ENCODE measurements at places on chromosomes 16 and 17. TPM values are rescaled to one million over a fixed set of nuclear protein-coding genes. Genes with fewer than 3 reads are reported as not detected.

- peaks cover 78% of the 10 kb centered on the region for H3K4me1 ChIP-seq
- peak; percentile 87 for DNase-seq
These were observed 31.6 kb downstream of the HOXB1 start for GRCh38 chr17:48499248-48499647.

The SOX9 gene
- total RNA-seq: 21.7 TPM

GRCh38 chr17:68731465-68731864, 130.3 kb upstream of the FAM20A start:
- H3K27me3 ChIP-seq: peaks cover 13% of the 10 kb centered on the region
- no peak overlapping the region for H3K4me3 ChIP-seq
- no peaks in the 10 kb centered on the region for H3K4me1 ChIP-seq
- H3K27ac ChIP-seq: no peak overlapping the region
- H3K36me3 ChIP-seq: no peaks in the 10 kb centered on the region

- H3K4me1 ChIP-seq: no peaks in the 10 kb centered on the region
- no peaks in the 10 kb centered on the region for H3K27me3 ChIP-seq
- no peaks in the 10 kb centered on the region for H3K36me3 ChIP-seq
- no peak overlapping the region for H3K4me3 ChIP-seq
These were observed 37.5 kb upstream of the DHX40 start for GRCh38 chr17:59527931-59528330.

GRCh38 chr16:21101631-21102420, 48.8 kb downstream of the DNAH3 start:
- H3K4me3 ChIP-seq: no peak overlapping the region
- DNase-seq: no peak
- H3K27me3 ChIP-seq: no peaks in the 10 kb centered on the region
- no peaks in the 10 kb centered on the region for H3K4me1 ChIP-seq
- no peak overlapping the region for H3K27ac ChIP-seq
- no peaks in the 10 kb centered on the region for H3K36me3 ChIP-seq

The KIFC3 gene
- total RNA-seq: 52.5 TPM

The CETP gene
- not detected for total RNA-seq

DNA sequence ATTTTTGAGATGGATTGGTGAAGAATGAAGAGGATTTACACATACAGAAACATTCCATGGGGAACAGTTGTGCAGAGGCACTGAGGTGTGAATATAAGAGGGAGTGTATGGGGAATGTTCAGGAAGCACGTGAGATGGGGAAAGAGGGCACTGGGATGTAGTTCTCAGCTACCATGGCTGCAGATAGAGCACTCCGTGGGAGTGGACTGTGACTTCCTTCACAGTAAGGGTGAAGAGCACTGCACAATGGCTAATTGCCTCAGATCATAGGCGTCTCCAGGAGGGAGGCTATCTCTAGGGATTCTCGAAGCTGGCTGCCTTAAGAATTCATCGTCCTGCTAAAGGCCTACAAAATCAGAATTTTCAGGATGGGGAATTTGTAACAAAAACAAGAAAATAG, 7.0 kb downstream of the YPEL2 start:
- no peaks in the 10 kb centered on the region for H3K36me3 ChIP-seq
- H3K4me1 ChIP-seq: peaks cover 2% of the 10 kb centered on the region
- DNase-seq: no peak
- no peak overlapping the region for H3K4me3 ChIP-seq
- H3K27ac ChIP-seq: no peak overlapping the region

The ZNF213 gene
- total RNA-seq: 17.7 TPM

GRCh38 chr16:30032083-30032819, 1.2 kb upstream of the TLCD3B start:
- no peaks in the 10 kb centered on the region for H3K36me3 ChIP-seq
- peaks cover 42% of the 10 kb centered on the region for H3K27me3 ChIP-seq
- H3K4me3 ChIP-seq: no peak overlapping the region
- no peak overlapping the region for H3K27ac ChIP-seq
- peak; percentile 72 for DNase-seq

- DNase-seq: no peak
- no peaks in the 10 kb centered on the region for H3K4me1 ChIP-seq
- H3K36me3 ChIP-seq: peaks cover 57% of the 10 kb centered on the region
- no peaks in the 10 kb centered on the region for H3K27me3 ChIP-seq
- H3K27ac ChIP-seq: no peak overlapping the region
These were observed 43.5 kb downstream of the CYB561 start for GRCh38 chr17:63402431-63403212.

- H3K36me3 ChIP-seq: no peaks in the 10 kb centered on the region
- no peak overlapping the region for H3K27ac ChIP-seq
- no peaks in the 10 kb centered on the region for H3K27me3 ChIP-seq
- no peaks in the 10 kb centered on the region for H3K4me1 ChIP-seq
- no peak for DNase-seq
These were observed 31.4 kb upstream of the CACNG5 start for GRCh38 chr17:66803474-66803951.

- H3K27ac ChIP-seq: no peak overlapping the region
- no peaks in the 10 kb centered on the region for H3K27me3 ChIP-seq
- H3K36me3 ChIP-seq: no peaks in the 10 kb centered on the region
- no peaks in the 10 kb centered on the region for H3K4me1 ChIP-seq
- no peak for DNase-seq
These were observed 37.9 kb upstream of the ABCA9 start for GRCh38 chr17:69098625-69099024.

DNA sequence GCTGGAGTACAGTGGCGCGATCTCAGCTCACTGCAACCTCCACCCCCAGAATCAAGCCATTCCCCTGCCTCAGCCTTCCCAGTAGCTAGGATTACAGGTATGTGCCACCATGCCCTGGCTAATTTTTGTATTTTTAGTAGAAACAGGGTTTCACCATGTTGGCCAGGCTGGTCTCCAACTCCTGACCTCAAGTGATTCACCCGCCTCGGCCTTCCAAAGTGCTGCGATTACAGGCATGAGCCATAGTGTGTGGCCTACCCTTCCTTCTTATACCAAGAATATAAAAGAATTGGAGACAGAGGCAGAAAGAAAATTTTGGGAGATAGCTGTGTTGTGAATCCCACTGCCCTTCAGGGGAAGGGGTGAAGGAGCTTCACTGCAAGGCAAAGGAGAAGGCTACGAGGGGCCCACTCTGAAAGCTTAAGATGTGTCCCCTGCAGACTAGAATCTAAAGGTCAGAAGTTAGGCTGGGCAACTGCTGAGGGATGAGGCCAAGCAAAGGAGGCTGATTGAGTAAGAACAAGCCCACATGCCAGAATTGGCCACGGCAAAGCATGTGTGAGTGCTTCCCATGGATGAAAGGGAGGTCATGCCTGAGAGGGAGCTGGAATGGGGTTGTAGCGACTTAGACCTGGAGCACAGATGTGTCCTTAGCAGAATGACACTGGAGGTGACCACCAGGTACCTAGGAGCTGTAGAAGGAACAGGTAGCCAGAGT, 8.4 kb upstream of the CRYBA1 start:
- H3K27me3 ChIP-seq: no peaks in the 10 kb centered on the region
- H3K27ac ChIP-seq: peak overlapping the region; percentile 74
- no peak for DNase-seq
- peaks cover 47% of the 10 kb centered on the region for H3K4me1 ChIP-seq

GRCh38 chr17:4902540-4902939, 358 bp downstream of the CHRNE start:
- no peak overlapping the region for H3K4me3 ChIP-seq
- peaks cover 13% of the 10 kb centered on the region for H3K4me1 ChIP-seq
- no peak for DNase-seq
- no peaks in the 10 kb centered on the region for H3K36me3 ChIP-seq
- no peaks in the 10 kb centered on the region for H3K27me3 ChIP-seq

- peaks cover 11% of the 10 kb centered on the region for H3K27me3 ChIP-seq
- no peak overlapping the region for H3K27ac ChIP-seq
- H3K4me1 ChIP-seq: no peaks in the 10 kb centered on the region
- DNase-seq: no peak
These were observed 8.8 kb downstream of the PIPOX start for GRCh38 chr17:29051731-29052130.

The CDT1 gene
- 95.4 TPM for total RNA-seq

GRCh38 chr16:85667841-85668413, 20.8 kb downstream of the GINS2 start:
- H3K27ac ChIP-seq: no peak overlapping the region
- peaks cover 30% of the 10 kb centered on the region for H3K36me3 ChIP-seq
- DNase-seq: no peak

- no peak overlapping the region for H3K27ac ChIP-seq
- no peaks in the 10 kb centered on the region for H3K27me3 ChIP-seq
- no peak overlapping the region for H3K4me3 ChIP-seq
- no peak for DNase-seq
- H3K4me1 ChIP-seq: no peaks in the 10 kb centered on the region
These were observed 1.2 kb downstream of the TNFRSF17 start for GRCh38 chr16:11966173-11966572.

GRCh38 chr16:65120831-65121721, 787 bp downstream of the CDH11 start:
- no peak overlapping the region for H3K4me3 ChIP-seq
- H3K27me3 ChIP-seq: no peaks in the 10 kb centered on the region
- H3K4me1 ChIP-seq: no peaks in the 10 kb centered on the region
- no peaks in the 10 kb centered on the region for H3K36me3 ChIP-seq
- DNase-seq: no peak
- H3K27ac ChIP-seq: no peak overlapping the region

DNA sequence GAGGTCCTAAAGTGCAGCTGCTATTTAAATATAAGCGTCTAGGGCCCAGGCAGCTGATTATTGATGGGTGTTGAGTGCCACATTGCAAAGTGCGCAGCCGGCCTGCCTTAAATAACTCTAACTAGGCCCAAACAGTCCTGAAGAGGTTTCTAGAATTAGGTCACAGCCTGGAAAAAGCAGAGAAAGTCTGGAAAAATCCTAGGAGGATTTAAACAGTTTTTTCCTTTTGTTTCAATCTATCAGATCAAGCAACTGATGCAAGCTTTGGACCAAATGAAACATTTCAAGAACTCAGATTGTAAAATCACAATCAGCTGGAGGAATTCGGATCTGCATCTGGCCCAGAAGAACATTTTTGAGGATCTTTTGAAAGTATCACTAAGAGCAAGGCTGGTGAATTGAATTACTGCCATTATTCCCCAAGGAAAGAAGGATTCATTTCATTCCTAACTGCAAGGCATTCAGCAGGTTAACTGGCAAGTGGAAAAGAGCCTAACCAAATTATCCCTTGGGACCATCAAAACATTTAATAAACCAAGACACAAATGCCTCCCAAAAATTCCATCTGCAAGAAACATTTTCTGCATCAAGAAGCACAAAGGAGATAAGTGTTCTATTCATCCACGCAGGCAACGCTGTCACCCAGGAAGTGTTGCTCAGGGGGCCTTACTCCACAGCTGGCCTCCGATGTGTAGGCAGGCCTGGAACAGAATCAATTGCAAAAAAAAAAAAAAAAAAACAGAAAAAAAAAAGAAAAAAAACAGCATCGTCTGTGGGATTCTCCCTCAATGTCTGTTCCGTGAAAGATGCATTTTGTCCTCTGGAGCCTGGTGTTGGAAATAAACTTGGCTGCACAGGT, 46.1 kb downstream of the IRX3 start:
- H3K4me1 ChIP-seq: no peaks in the 10 kb centered on the region
- H3K27ac ChIP-seq: no peak overlapping the region

DNA sequence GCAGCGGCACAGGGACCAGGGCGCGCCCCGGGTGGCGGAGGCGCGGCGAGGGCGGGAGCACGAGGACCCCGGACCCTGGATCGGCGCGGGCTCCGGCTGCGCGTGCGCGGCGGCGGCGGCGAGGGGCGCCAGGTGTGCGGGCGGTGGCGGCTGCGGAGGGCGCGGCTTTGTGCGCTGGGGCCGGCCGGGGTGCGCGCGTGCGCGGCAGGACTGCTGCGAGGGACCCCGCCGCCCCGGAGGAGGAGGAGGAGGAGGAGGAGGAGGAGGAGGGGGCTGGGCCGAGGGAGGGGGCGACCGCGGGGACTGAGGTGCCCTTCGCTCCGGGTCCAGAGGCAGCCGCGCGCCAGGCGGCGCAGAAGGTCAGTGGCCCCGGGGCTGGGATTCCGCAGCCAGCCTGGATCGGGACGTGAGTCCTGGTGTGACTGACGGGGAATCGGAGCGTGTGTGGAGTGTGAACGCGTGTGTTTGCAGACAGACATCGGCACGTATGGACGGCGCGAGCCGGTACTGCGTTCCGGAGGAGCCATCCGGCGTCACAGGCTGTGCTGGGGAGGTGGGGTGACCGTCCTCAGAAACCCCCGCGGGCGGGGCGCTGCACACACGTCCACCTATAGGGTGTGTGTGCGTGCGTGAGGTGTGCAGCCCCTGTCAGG, 19.5 kb upstream of the RAP1GAP2 start:
- no peak overlapping the region for H3K27ac ChIP-seq
- H3K4me1 ChIP-seq: no peaks in the 10 kb centered on the region
- peaks cover 69% of the 10 kb centered on the region for H3K27me3 ChIP-seq

DNA sequence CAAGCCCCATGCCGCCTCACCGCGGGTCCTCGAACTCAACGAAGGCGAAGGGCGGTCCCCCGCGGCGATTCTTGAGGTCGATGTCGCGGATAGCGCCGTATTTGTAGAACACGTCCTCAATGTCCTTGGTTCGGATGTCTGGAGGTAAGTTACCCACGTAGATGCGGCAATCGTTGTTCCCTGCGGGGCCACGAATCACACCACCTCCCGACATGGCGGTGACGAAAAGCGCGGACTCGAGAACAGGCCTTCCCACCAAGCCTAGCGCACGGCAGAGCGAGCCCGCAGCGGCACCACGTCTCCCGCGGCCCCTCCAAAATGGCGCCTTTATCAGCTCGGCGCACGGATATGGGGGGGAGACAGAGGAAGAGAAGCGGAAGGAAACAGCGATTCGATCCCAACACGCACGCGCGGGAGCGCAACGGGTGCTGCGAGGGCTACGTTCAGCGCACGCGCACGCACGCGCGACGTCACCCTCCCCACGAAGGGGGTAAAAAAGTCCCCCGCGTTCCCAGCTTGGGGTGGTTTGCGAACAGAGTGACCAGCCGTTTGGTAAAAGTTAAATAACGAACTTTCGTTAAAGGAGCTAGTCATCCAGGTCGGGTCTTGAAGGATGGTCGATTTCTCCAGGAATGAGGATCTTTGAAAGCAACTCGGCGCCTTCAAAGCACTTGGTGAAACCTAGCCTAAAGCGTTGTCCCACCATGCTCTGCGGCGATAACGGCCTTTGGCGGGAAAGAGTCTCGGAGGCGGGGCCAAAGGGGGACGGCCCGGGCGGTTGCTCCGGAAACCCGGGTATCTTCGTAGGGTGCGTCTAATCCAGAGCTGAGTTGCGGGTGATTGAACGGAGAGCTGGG, at the start of gene SRSF1:
Gene SRSF1 (minus strand): TSS at position 323 of the 857 bp plus-strand sequence. CDS start 109 bp downstream, at position 214.
- peak within 1 kb of the TSS; percentile 95 for H3K4me3 ChIP-seq
- peaks cover 40% of the 10 kb centered on the region for H3K36me3 ChIP-seq
- H3K27me3 ChIP-seq: no peaks in the 10 kb centered on the region
- DNase-seq: peak; percentile 95
- peak within 1 kb of the TSS; percentile 95 for H3K27ac ChIP-seq

GRCh38 chr17:32266389-32267301, 1.0 kb downstream of the RHBDL3 start:
- no peaks in the 10 kb centered on the region for H3K4me1 ChIP-seq
- H3K27ac ChIP-seq: no peak overlapping the region
- no peak for DNase-seq
- no peaks in the 10 kb centered on the region for H3K36me3 ChIP-seq

DNA sequence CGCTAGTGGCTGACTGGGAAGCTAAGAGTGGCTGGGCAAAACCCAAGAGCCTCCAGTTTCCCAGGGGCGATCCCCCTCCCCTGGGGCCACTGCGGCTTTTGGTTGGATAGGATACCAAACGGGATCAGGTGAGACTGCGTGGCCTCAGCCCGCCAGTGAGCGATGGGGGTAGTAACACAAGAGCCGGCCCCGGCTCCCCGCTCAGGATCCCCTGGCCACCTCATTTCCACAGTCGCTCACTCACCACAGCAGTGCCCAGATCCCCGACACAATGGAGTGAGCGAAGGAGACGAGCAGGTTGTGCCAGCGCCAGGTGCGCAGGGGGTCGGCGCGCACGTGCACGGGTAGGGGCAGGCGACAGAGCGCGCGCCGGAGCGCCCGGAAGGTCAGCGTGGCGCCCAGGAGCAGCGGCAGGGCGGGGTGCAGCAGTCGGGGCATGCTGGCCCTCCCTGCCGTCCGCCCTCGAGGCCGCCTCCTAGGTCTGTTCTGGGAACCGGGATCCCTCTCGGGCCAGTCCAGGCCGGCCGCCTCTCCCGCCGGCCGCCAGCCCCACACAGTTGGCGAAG, 290 bp downstream of the TLCD1 start:
- H3K4me1 ChIP-seq: peaks cover 51% of the 10 kb centered on the region
- peaks cover 30% of the 10 kb centered on the region for H3K36me3 ChIP-seq
